Lung (tissue), 17 donors: ENCODE measurements at places on chromosomes 4 and X. TPM values are rescaled to one million over a fixed set of nuclear protein-coding genes. Genes with fewer than 3 reads are reported as not detected.

GRCh38 chr4:9925750-9926439 lies 95.4 kb downstream of the SLC2A9 start:
- no peak for DNase-seq

CD99L2 gene
- 39.6 TPM for total RNA-seq

- DNase-seq = no peak
These were observed 112.9 kb downstream of the IRF2 start for GRCh38 chr4:184361443-184361842.

GRCh38 chrX:13305108-13305507 lies 14.7 kb downstream of the ATXN3L start:
- no peak for DNase-seq

DNA sequence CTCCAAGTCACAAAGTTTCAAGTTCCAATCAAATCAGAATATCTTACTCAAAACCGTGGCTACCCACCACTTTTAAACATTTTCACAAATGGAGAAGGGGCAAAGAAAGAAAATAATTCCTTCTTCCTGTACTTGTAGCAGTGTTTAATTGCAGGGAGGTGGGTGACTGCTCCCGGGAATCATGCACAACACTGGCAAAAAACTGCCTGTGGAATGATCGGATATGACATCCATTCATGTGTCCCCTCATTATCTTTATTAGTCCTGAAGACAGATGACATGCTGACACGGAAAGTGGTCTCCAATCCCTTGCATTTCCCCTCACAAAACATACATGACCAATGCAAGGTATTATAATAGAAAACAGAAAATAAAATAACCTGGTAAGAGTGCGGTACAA lies 2.0 kb downstream of the TSPAN5 start:
- no peak for DNase-seq
